Hepatocyte (in vitro differentiated cells): ENCODE measurements at places on chromosomes 2 and 18. TPM values are rescaled to one million over a fixed set of nuclear protein-coding genes. Genes with fewer than 3 reads are reported as not detected.

TRIM43 gene
- not detected in 2 replicates for total RNA-seq

CDH20 gene
- 3.5 and 3.6 TPM in 2 replicates for total RNA-seq

TTR gene
- 2,638 and 3,184 TPM in 2 replicates for total RNA-seq

TUBB8B gene
- 0.16 TPM in 1 of 2 replicates, not detected in the other for total RNA-seq

ANTXR1 gene
- total RNA-seq, result 24.5 and 34.7 TPM in 2 replicates

PAIP2B gene
- total RNA-seq, result 4.4 and 4.8 TPM in 2 replicates

DNA sequence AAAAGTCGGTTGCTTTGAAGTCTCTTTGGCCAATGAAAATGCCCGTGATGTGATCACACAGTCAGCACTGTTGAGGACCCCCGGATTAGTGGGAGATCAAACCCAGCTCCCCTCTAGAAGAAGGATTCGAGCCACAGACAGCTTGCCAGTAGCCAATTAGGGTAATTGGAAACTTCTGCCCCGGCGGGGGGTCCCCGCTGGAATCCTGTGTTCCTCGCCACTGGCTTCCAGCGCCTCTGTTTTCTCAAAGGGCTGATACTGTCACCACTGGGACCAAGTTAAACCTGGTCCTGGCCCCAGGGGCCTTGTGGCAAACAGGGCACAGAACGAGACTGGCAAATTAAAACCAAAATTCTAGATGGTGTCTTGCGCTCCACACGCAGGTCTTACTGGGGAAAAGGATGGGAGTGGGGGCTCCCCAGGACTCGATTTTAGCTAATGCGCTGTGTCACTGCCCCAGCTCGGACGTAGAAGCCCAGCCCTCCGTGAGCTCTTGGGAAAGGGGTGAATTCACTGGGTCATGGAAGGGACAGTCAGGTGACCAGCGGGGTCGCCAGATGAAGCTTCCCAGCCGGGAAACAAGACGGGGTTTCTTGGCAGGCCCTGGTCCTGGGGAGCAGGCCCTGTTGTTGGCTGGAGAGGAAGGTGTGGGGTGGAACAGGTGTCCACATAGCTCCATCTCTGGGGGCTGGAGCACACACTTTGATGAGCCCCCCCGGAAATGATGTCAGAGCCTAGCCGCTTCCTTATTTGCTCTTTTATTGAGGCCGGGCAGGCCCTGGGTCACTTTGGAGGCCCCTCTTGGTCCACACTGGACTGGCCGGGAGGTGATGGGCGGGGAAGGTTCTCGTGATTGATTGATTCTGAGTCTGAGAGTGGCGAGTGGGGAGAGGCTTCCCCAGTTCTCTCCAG, 90.2 kb downstream of the SMAD7 start:
- H3K4me1 ChIP-seq, result peaks cover 18% of the 10 kb centered on the region
- no peak overlapping the region for H3K4me3 ChIP-seq
- H3K27ac ChIP-seq, result peak overlapping the region; percentile 34
- no peaks in the 10 kb centered on the region for H3K36me3 ChIP-seq

- H3K4me1 ChIP-seq, result peaks cover 5% of the 10 kb centered on the region
- no peak overlapping the region for H3K4me3 ChIP-seq
- no peaks in the 10 kb centered on the region for H3K27me3 ChIP-seq
- peak overlapping the region; percentile 4 for H3K27ac ChIP-seq
- DNase-seq, result no peak
- H3K36me3 ChIP-seq, result no peaks in the 10 kb centered on the region
These were observed 40.2 kb upstream of the SLC35F5 start for GRCh38 chr2:113796592-113797175.

DNA sequence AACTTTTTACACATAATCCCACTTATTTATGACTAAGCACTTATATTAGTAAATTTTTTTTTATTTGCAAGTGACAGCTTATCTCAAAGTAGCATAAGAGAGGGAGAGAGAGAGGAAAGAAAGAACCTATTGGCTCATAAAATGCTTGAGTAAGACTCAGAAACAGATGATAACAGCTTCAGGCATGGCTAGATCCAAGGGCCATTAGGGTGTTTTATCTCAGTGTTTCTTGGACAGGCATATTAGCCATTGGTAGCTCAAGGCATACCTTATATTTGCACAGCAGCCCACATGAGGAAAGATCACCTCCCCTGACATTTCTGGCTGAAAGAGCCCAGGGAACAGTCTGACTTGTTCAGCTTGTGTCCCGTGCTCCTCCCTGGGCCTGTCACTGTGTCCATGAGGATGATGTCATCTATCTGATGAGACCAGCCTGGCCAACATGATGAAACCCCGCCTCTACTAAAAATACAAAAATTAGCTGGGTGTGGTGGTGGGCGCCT, 64.4 kb downstream of the IL1R2 start:
- no peak for DNase-seq
- H3K4me3 ChIP-seq, result no peak overlapping the region

- H3K27ac ChIP-seq, result peak overlapping the region; percentile 27
- no peaks in the 10 kb centered on the region for H3K27me3 ChIP-seq
- H3K4me1 ChIP-seq, result peaks cover 14% of the 10 kb centered on the region
- DNase-seq, result no peak
- H3K36me3 ChIP-seq, result no peaks in the 10 kb centered on the region
These were observed 40.3 kb downstream of the FHOD3 start for GRCh38 chr18:36337679-36338402.

- H3K4me1 ChIP-seq, result peaks cover 34% of the 10 kb centered on the region
- H3K36me3 ChIP-seq, result no peaks in the 10 kb centered on the region
- H3K27ac ChIP-seq, result no peak overlapping the region
- no peak overlapping the region for H3K4me3 ChIP-seq
- DNase-seq, result no peak
These were observed 15.2 kb downstream of the CYB5A start for GRCh38 chr18:74276609-74277008.

DNA sequence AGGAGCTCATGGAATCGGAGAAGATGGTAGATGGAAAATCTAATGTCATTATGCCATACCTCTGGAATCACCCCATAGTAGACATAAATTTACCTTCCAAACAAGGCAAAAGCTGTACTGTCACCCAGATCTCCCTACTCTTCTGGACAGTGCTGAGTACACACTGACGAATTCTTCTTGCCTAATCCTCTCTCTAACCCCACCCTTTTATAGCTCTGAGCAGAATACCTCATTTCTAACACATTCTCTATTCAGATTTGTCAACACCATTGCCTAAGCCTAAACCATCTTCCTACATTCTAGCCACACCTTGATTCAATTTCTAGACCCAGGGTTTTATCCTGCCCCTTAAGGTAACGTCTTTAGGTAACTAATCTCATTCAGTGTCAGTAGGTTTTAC, 321.0 kb upstream of the NRP2 start:
- no peaks in the 10 kb centered on the region for H3K36me3 ChIP-seq
- H3K27me3 ChIP-seq, result no peaks in the 10 kb centered on the region
- H3K4me1 ChIP-seq, result peaks cover 11% of the 10 kb centered on the region
- no peak overlapping the region for H3K4me3 ChIP-seq

- H3K4me3 ChIP-seq, result no peak overlapping the region
- no peaks in the 10 kb centered on the region for H3K4me1 ChIP-seq
- DNase-seq, result no peak
- H3K36me3 ChIP-seq, result no peaks in the 10 kb centered on the region
- no peak overlapping the region for H3K27ac ChIP-seq
- no peaks in the 10 kb centered on the region for H3K27me3 ChIP-seq
These were observed 365.0 kb upstream of the CDH2 start for GRCh38 chr18:28541934-28542333.

GRCh38 chr2:52264488-52264887, 1232.6 kb upstream of the NRXN1 start:
- H3K27ac ChIP-seq, result no peak overlapping the region
- H3K36me3 ChIP-seq, result no peaks in the 10 kb centered on the region
- no peak overlapping the region for H3K4me3 ChIP-seq
- H3K27me3 ChIP-seq, result no peaks in the 10 kb centered on the region

- peak overlapping the region; percentile 18 for H3K4me3 ChIP-seq
- H3K36me3 ChIP-seq, result no peaks in the 10 kb centered on the region
- H3K4me1 ChIP-seq, result no peaks in the 10 kb centered on the region
These were observed 49.7 kb upstream of the SIGLEC15 start for GRCh38 chr18:45775743-45776142.

DNA sequence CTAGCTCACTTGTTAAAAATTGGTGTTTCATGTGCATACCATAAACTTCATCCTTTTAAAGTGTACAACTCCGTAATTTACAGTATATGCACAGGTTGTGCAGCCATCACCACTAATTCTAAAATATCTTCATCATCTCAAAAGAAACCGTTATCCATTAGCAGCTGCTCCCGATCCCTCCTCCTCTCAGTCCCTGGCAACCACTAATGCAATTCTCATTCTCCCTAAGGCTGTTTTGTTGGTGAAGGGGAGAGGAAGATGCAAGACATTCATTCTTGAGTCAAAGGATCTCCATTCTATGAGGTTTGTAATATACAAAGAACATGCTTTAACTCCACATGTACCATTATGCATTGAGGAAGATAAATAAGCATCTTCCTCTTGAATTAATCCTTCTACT, 48.6 kb downstream of the RNU4ATAC start:
- no peak overlapping the region for H3K4me3 ChIP-seq
- DNase-seq, result no peak
- no peak overlapping the region for H3K27ac ChIP-seq
- no peaks in the 10 kb centered on the region for H3K27me3 ChIP-seq
- no peaks in the 10 kb centered on the region for H3K36me3 ChIP-seq

DNA sequence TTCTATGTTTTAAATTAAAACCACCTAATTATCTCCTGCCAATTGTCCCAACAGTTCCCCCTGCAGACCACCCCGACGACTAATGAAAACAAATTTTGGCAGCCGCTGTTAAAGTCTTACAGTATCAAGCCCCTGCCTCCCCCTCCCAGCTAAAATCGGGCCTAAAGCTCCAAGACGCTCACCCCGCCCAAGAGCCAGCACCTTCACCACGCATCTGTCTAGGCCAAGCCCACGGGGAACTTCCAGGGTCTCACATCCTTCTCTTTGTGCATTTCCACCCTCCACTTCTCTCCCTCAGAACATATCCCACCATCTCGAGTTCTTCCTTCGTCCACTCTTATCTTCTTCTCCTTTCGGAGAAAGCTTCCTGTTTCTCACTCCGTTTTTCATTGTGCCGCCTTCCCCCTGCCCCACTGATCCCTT, 445 bp downstream of the PRPF40A start:
- no peaks in the 10 kb centered on the region for H3K36me3 ChIP-seq
- H3K27me3 ChIP-seq, result no peaks in the 10 kb centered on the region
- H3K27ac ChIP-seq, result peak overlapping the region; percentile 96
- DNase-seq, result peak; percentile 62
- H3K4me3 ChIP-seq, result peak overlapping the region; percentile 82

DNA sequence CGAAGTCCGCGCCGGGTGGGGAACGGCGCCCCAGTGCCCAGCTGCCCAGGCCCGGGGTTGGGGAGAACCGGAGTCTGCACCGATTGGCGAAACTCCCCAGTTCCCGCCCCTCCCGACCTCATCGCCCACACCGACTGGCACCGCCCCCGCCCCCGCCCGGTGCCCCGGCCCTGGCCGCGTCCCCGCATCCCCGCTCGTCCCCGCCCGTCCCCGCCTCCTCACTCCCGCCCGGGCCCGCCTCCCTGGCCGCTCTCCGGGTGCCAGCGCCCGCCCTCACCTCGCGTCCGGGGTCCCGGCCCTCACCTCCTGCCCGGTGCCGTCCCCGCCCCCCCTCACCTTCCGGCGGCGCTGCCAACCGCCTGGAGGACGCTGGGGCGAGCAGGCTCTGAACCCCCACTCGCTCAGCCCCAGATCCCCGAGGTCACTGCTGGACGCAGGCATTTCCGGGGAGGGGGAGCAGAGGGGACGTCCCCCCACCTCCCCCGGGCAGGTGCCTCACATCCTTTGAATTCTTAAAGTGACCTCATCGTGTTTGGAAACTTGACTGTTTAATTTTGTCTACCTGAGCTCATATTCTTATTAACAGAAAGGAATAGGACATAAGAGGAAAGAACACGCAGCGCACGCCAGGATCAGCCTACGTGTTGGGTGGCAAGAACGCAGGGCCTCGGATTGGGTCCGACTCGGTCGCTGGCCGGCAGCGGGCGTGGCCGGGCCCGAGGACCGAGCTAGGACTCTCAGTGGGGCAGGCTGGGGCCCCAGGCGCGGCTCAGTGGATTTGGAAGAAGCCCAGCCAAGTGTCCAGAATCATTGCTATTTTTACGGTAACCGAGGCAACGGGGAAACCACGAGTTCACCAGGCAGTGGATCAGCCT, at the start of gene FAM110C:
Gene FAM110C, minus strand, starts transcription at position 35 of the 875 bp plus-strand sequence. CDS start 120 bp downstream, outside the sequence.
- H3K4me3 ChIP-seq, result peak within 1 kb of the TSS; percentile 79
- DNase-seq, result peak; percentile 80
- peak within 1 kb of the TSS; percentile 95 for H3K27ac ChIP-seq
- H3K27me3 ChIP-seq, result peaks cover 22% of the 10 kb centered on the region

DNA sequence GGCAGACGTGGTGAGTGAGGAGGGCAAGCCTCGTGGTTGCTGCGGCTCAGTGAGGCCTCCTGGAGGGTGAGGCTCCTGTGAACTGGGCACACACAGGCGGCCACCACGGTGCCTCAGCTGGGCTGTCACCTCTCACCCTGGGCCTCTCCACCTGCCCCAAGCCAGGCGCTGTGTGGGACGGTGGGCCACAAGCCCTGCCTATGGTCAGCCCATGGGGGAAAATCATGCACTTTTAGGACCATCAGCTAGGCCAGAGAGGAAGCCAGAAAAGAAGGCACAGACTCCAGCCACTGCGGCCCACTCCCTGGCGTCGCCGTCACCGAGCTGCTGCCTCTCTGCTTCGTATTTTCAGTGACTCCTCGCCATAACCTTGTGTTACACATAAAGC, 28.5 kb upstream of the HS6ST1 start:
- no peak for DNase-seq
- H3K27me3 ChIP-seq, result no peaks in the 10 kb centered on the region
- peaks cover 14% of the 10 kb centered on the region for H3K4me1 ChIP-seq
